Coronary artery (tissue), 2 donors: ENCODE measurements at places on chromosomes 7 and 10.
A peak's percentile ranks its signal among the peaks of the same experiment; 100 is the strongest.

- DNase-seq: peak; percentile 43
These were observed 3.5 kb upstream of the LRRC18 start for GRCh38 chr10:48943096-48943495.

GRCh38 chr10:106938513-106938912, 226.0 kb downstream of the SORCS1 start:
- no peak for DNase-seq

GRCh38 chr7:105776986-105777910, 99.2 kb downstream of the ATXN7L1 start:
- DNase-seq: no peak

GRCh38 chr7:137151041-137151689, 192.4 kb downstream of the PTN start:
- DNase-seq: no peak

- no peak for DNase-seq
These were observed 138.9 kb downstream of the ADK start for GRCh38 chr10:74289951-74290350.

DNA sequence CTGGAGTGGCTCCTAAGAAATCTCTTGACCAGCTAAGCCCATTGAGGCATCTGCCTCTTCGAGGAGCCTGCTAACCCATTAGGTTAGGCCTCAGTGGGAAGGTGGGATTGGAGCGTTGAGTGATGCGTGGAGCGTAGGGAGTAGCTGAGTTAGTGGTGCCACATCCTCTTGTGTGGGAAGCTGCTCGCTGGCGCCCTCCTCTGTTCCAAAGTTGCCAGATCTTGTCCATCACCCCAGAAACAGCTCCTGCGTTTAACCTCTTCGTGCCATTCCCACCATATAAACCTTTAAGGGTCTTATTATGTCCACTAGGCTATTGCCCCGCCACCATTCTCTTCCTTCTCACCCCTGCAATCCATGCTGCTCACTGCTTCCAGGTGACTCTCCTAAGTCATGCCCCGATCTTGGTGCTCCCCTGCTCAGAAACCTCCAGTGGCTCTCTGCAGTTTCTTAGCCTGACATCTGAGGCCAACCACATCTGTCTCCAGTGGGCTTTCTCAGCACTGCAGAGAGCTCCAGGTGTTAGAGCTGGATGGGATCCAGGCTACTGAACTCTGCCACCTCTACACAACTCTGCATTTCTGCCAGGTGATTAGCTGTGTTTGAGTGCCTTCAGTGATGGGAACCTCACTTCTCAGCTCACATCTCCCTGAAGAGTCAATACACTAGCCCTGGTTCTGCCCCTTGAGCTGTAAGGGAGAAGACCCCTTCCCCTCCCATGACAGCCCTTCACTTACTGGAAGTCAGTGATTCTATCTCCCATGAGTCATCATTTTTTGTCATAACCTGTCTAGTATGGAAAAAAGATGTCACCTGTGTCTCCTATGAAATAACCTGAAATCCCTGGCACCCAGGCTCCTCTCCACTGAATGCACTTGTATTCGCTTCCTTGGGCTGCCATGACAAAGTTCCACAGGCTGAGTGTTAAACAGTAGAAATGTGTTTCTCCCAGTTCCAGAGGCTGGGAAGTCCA, 65.0 kb upstream of the FGFR2 start:
- no peak for DNase-seq

DNA sequence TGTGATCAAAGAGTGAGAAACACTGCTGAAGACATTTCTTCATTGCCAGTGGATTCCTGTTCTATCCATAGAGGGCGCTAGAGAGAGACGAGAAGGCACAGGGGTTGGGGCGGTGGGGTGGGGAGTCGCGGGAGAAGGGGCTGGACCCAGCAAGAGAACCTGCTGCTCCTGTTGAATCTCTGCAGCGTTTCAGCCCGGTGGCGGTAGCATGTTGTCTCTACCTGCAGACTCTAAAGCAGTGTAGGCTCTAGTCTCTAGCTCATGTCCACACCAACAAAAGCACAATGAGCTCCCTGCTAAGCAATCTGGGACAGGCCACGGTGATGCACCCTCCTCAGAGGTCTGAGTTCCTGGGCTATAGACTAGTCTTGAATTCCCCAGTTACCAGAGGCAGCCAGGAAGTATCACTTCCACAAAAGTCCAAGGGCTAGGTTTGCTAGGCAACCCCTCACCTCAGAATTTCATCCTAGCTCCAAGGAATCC, 167.7 kb downstream of the DGKB start:
- DNase-seq: no peak

DNA sequence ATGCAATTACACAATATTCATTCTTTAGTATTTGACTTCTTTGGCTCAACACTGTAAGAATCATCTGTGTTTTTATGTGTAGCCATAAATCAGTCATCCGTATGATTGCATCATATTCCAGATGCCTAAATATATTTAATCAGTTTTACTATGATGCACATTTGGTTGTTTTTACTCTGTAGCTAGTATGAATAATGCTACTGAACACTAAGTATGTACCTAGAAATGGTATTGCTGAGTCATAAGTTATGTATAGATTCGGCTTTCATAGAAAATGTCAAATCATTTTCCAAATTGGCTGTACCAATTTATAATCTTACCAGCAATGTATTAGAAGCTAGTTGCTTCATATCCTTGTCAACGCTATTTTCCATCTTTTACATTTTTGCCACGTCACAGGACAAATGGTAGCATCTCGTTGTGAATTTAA, 197.3 kb upstream of the PLXNA4 start:
- DNase-seq: no peak

GRCh38 chr7:112103246-112103645, 103.0 kb downstream of the DOCK4 start:
- no peak for DNase-seq

DNA sequence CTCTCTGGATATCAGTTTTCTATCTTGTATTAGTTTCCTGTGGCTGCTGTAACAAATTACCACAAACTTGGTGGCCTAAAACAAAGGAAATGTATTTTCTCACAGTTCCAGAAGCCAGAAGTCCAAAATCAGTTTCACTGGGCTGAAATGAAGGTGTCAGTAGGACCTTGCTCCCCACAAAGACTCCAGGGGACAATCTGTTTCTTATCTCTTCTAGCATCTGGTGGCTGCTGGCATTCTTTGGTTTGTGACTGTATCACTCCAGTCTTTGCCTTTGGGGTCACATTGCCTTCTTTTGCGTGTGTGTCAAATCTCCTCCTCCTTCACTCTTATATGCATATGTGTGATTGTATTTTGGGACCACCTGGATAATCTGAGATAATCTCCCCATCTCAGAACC, 153.0 kb upstream of the PRPS1L1 start:
- DNase-seq: no peak

DNA sequence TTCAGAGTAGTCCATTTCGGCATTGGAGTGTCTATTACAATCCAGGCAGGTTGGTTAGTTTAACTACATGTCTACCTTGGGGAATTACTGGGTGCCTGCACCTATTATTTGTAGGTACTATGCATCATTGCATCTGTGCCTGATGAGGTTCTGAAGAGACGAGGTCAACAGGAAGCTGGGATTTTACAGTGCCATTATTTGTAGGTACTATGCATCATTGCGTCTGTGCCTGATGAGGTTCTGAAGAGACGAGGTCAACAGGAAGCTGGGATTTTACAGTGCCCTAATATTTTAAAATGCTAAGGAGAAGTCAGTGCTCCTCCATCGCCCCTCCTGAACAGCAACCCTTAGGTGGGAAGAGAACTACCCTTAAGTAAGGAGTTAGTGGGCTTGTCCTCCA, 41.7 kb downstream of the NPY start:
- no peak for DNase-seq

GRCh38 chr7:14065286-14065685, 75.8 kb upstream of the ETV1 start:
- DNase-seq: no peak

GRCh38 chr7:134920026-134920753, 66.1 kb upstream of the AGBL3 start:
- no peak for DNase-seq

DNA sequence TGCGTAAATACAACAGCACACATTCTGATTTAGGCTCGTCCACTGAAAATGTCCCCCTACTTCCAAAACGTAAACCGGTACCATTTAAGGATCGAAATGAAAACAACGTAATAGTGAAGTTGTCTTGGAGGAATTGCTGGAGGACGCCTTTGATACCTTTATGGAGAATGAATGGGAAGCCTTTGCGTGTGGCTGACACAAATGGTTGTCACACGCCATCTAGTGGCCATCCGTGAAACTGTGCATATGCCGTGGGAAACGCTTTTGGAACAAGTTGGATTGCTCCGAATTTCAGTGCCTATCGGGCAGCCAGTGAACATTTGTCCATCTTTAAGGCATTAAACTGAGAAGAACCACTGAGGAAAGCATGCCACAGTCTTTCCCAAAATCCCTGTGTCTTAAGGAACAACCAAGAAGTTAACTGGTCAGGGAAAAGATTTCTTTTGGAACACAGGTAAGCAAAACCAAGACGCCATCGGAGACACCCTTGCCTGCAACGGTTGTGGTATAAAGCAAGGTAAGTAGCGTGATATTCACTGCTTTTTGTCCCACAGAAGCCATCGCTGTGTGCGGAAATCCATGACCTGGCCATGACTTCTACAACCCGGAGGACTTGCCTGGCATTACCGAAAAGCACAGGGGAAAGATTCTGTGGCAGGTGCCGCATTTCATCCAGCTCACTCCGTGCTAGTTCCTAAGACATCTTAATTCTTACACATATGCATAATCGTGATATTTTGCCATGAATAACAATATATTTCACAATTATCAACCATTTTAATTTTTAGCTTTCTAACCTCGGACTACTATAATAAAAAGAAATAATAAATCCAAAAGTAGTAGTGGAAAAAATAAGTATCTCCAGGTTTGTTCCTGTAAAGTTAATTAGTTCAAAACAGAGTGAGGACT, 100.6 kb downstream of the FAM204A start:
- no peak for DNase-seq

GRCh38 chr7:51046482-51046881, 263.8 kb upstream of the GRB10 start:
- no peak for DNase-seq

- DNase-seq: peak; percentile 66
These were observed 54.7 kb upstream of the ANTXRL start for GRCh38 chr10:46232084-46232483.

DNA sequence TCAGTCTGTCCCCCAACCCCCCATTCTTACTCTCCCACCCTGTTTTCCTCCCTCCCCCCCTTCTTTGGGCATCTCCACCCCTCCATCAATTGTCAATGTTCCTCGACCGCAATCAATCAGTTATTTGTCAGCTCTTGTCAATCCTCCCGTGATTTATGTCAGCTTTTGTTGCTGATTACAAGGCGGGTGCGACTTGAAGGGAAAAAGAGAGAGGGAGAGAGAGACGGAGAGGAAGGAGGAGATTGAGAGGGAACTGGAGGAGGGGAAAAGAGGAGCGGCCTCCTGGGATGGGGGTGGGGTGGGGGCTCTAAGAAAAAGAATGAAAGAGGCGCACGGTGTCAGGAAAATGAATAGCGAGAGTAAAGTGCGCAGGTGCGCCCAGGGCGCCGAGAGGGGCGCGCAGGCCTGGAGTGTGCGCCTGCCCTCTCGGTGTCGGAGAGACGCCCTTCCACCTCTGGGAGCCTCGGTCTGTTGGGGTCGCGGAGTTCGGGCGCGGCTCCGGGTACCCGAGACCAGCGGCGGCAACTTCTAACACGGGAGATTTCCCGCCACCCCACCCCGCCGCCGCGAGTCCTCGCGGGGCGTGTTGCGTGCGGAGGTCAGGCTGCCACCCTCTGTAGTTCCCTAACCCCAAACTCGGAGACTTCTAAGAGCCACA, 1.1 kb upstream of the ZNF503 start:
- DNase-seq: no peak

GRCh38 chr10:128629111-128630096, 503.2 kb upstream of the MKI67 start:
- no peak for DNase-seq
